ENCODE measurements at places on chromosomes 5 and 9. TPM values are rescaled to one million over a fixed set of nuclear protein-coding genes. Genes with fewer than 3 reads are reported as not detected.

CCDC69 gene
- 45.3 TPM for polyA plus RNA-seq

DIPK1B gene
- 13.3 TPM for polyA plus RNA-seq

DNA sequence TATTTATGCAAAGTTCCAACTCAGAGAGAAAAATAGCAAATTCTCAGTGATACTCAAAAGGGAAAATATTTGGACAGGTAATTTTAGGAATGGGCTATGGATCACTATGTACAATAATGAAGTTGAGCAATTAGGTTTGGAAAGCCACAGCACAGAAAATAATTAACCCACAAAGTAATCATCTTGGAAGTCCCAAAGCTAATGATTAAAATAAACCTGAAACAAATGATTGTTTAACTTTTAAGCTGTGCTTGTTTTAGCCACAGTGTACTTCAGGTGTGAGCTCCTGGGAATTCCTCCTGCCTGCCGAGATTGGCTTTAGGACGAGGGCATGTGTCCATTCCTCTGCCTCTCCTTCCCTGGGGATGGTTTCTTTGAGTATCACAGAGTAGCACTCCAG is 403.9 kb downstream of the ZSWIM6 start:
- no peak for DNase-seq
- no peak overlapping the region for H3K4me3 ChIP-seq
- H3K4me1 ChIP-seq = peaks cover 4% of the 10 kb centered on the region
- no peaks in the 10 kb centered on the region for H3K36me3 ChIP-seq
- H3K27ac ChIP-seq = no peak overlapping the region

DNA sequence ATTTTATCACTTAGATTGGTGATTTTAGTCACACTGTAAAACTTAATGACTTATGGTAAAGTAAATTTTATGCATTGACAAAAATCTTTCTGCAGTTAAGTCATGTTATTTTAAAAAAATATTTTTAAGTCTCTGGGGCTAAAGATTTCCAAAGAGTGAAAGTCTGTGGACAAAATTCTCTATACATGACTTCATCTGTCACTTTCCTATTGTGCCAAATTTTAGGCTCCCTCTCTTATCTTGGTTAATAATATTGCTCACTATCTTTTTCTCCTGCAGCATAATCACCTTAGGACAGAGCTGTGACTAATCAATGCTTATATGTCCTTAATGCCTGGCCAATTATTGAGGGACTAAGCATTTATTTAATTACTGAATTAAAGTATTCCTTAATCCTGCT is 15.2 kb downstream of the LURAP1L start:
- H3K4me3 ChIP-seq = no peak overlapping the region
- no peaks in the 10 kb centered on the region for H3K27me3 ChIP-seq
- peaks cover 3% of the 10 kb centered on the region for H3K4me1 ChIP-seq
- no peak overlapping the region for H3K27ac ChIP-seq
- DNase-seq = no peak

DNA sequence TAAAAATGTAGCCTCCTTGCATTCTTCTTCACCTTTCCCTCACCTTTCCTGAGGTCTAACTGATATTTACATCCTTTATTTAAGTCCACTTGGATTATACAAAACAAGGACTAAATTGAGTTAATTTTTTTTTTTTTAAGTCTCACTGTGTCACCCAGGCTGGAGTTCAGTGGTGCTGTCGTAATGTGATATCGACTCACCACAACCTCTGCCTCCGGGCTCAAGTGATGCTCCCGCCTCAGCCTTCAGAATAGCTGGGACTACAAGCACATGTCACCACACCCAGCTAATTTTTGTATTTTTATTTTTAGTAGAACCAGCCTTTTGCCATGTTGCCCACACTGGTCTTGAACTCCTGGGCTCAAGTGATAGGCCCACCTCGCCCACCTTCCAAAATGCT is 195.3 kb downstream of the BNC2 start:
- H3K36me3 ChIP-seq = no peaks in the 10 kb centered on the region
- H3K27me3 ChIP-seq = no peaks in the 10 kb centered on the region
- no peaks in the 10 kb centered on the region for H3K4me1 ChIP-seq
- no peak overlapping the region for H3K27ac ChIP-seq

Data from large intestine (tissue), 12 donors.